ENCODE measurements at places on chromosomes 6 and 20.

DNA sequence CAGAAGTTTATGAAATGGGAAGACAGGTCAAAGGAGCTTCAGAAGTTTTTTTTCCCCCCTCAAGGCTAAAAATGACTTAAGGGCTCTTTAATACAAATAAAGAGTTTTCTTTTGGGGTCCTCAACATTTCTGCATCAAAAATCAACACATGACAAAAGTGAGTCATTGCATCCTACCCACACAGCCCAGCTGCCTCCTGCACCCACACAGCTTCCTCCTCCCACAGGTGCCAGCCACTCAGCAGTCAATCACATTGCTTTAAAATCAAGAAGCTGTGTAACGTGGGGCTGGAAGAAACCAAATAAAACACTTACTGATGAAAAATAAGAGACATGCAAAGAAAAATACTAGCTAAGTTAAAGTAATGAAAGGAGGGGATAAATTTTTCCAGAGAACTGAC lies 68.5 kb downstream of the MAP3K5 start:
- DNase-seq, result peak; percentile 12

GRCh38 chr6:71383901-71384489 lies 95.4 kb downstream of the OGFRL1 start:
- DNase-seq, result no peak

GRCh38 chr6:107982486-107982885 lies 24.5 kb upstream of the SEC63 start:
- no peak for DNase-seq

GRCh38 chr6:87277123-87277522 lies 45.3 kb upstream of the SMIM8 start:
- no peak for DNase-seq

GRCh38 chr6:100509101-100509500 lies 44.4 kb upstream of the SIM1 start:
- DNase-seq, result no peak

GRCh38 chr6:156910938-156911337 lies 133.8 kb downstream of the ARID1B start:
- no peak for DNase-seq

DNA sequence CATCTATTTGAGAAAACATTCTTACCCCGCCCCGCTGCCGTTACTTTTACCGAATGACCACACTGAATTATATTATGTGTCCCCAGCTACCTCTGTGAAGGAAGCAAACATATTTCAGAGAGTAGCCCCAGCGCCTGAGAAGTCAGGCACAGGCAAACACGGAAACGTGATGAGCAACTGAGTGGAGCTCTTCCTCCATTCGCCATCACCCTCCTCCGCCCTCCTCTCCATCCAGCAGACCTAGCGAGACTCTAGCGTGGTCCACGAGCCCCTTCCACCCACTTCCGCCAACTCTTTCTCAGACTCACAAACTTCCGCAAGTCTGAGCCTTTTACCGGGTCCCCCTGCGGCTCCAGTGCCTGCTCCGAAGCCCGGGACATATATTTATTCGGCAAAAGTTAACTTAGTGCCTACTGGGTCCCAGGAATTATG lies 582 bp downstream of the SNRPB start:
- peak; percentile 32 for DNase-seq

- no peak for DNase-seq
These were observed 5.5 kb upstream of the PROCR start for GRCh38 chr20:35166242-35166830.

All from stimulated activated CD8-positive, alpha-beta memory T cell treated with anti-CD3 and anti-CD28 coated beads, Interleukin-2, amount 100 ng/mL, for 48 hours (primary cell).